ENCODE measurements at places on chromosomes 2 and 18. TPM values are rescaled to one million over a fixed set of nuclear protein-coding genes. Genes with fewer than 3 reads are reported as not detected.

Gene PTH2R
- not detected for total RNA-seq

Gene CNTNAP5
- under 0.01 TPM for total RNA-seq

- H3K27me3 ChIP-seq = peaks cover 45% of the 10 kb centered on the region
- H3K4me1 ChIP-seq = no peaks in the 10 kb centered on the region
- no peak overlapping the region for H3K4me3 ChIP-seq
- no peak overlapping the region for H3K27ac ChIP-seq
These were observed 33.5 kb upstream of the CCDC93 start for GRCh38 chr2:118047380-118047826.

DNA sequence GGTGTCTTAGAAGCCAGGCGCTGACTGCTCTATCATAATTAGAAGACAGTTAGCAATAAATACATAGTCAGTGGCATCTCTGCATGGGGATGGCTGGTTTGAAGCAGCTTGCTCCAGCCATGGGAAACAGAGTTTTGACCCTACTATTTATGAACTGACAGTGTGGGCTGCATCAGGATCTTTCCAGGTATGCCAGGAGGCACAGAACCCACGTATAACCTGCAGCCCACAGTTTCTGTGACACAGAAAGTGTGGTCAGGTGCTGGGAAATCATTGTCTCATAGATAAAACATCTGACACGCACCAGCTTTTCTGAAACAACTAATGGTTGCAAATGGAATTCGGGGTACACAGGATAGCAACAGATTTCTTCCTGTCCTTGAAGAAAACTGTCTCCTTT lies 34.7 kb downstream of the INPP4A start:
- no peaks in the 10 kb centered on the region for H3K36me3 ChIP-seq
- H3K27me3 ChIP-seq = no peaks in the 10 kb centered on the region
- H3K4me3 ChIP-seq = no peak overlapping the region
- H3K4me1 ChIP-seq = peaks cover 14% of the 10 kb centered on the region
- H3K27ac ChIP-seq = no peak overlapping the region

DNA sequence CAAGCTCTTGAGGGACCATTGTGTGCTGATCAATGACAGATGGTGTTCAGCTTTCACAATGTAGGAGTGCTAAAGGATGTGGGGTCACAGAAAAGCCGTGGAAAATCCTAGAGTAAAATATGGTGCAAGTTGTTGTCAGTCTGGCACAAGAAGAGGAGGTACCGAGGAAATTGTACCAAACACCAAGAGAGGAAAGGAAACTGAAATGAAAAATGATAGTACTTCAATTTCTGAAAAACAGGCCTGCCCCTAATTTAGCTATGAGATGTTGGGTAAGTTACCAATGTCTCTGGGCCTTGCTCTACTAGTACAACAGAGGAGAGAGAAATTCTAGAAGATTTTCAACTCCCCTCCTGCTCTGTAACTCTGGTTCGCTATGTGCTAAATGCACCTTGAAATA lies 78.8 kb upstream of the PELI1 start:
- no peak overlapping the region for H3K27ac ChIP-seq
- H3K4me1 ChIP-seq = no peaks in the 10 kb centered on the region
- no peak for DNase-seq
- H3K36me3 ChIP-seq = no peaks in the 10 kb centered on the region
- H3K27me3 ChIP-seq = no peaks in the 10 kb centered on the region

DNA sequence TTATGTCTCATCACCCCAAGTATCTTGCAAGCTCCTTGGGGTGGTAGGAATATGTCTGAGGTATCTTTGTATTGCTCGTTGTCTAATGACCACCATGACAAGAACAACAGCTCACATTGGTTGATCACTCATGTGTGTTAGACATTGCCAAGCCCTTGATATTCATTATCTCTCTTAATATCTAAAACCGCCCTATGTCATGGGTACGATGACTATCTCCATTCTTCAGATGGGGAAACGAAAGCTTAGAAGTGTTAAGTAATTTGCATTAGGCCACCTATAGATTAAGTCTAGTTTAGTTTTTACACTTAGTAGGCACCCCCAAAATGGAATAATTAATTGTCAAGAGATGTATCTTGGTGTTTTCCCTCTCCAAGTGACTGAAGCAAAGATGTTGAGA lies 57.0 kb downstream of the ICOS start:
- H3K27ac ChIP-seq = no peak overlapping the region
- no peaks in the 10 kb centered on the region for H3K27me3 ChIP-seq
- no peak for DNase-seq
- H3K4me1 ChIP-seq = no peaks in the 10 kb centered on the region
- H3K4me3 ChIP-seq = no peak overlapping the region

Measured in tibial nerve (tissue), 4 donors.